ENCODE measurements at places on chromosomes 6 and 20. TPM values are rescaled to one million over a fixed set of nuclear protein-coding genes. Genes with fewer than 3 reads are reported as not detected.

The ANGPT4 gene
- not detected for total RNA-seq

The PKIB gene
- not detected for total RNA-seq

The PNLDC1 gene
- not detected for total RNA-seq

The ENPP1 gene
- total RNA-seq = 4.8 TPM

The ADGRF5 gene
- 102 TPM for total RNA-seq

The TRDN gene
- not detected for total RNA-seq

The ASXL1 gene
- total RNA-seq = 101 TPM

The TMEM200A gene
- 0.68 TPM for total RNA-seq

The EYS gene
- total RNA-seq = 0.21 TPM

The CABLES2 gene
- total RNA-seq = 4.0 TPM

GRCh38 chr6:152223636-152224035 is 413.5 kb downstream of the SYNE1 start:
- H3K27ac ChIP-seq = no peak overlapping the region
- H3K4me3 ChIP-seq = no peak overlapping the region
- no peak for DNase-seq
- H3K27me3 ChIP-seq = no peaks in the 10 kb centered on the region

DNA sequence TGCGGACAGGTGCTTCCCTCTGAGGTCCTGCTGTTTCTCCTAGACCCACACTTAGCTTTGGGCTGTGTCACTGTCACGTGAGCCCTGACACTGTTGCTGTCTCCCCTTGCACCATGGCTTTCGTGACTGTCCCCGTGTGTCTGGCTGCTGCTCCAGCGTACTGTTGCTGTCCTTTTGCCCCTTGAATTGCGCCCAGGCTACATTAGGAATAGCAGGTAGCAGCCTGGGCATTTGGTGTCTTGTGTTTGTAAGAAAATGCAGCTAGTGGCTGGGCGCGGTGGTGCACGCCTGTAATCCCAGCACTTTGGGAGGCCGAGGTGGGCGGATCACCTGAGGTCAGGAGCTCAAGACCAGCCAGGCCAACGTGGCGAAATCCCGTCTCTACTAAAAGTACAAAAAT is 46.1 kb downstream of the GMPR start:
- H3K4me1 ChIP-seq = no peaks in the 10 kb centered on the region
- DNase-seq = no peak
- H3K4me3 ChIP-seq = no peak overlapping the region
- H3K36me3 ChIP-seq = no peaks in the 10 kb centered on the region
- no peaks in the 10 kb centered on the region for H3K27me3 ChIP-seq
- no peak overlapping the region for H3K27ac ChIP-seq

DNA sequence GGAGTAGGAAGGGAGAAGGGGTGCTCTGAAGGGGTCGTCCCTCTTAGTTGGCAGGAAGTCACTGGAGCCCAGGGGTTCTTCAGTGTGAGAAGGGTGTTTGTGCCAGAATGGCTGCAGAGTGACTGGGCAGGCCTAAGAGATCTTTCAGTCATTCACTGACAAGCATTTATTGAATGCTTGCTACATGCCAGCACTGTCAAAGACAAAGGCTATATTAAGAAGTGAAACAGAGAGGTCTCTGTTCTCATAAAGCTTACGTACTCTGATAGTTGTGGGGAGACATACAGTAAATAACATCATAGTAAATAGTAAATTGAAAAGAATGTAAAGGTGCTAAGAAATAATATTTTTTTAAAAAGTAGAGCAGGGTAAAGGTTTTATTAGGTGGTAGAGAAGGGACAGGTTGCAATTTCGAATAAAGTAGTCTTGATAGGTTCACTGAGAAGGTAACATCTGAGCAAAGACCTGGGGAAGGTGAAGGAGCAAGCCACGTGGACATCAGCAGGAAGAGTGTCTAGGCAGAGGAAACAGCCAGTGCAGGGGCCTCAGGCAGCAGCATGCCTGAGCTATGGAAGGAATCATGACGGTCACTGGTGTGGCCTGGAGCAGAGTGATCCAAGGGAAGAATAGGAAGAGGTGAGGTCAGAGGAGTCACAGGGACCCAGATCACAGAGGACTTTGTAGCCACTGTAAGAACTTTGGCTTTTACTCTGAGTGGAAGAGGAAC is 36.3 kb upstream of the RNF8 start:
- H3K36me3 ChIP-seq = peaks cover 3% of the 10 kb centered on the region
- no peak overlapping the region for H3K4me3 ChIP-seq

GRCh38 chr6:142380626-142381025 is 78.8 kb downstream of the ADGRG6 start:
- DNase-seq = no peak
- H3K36me3 ChIP-seq = no peaks in the 10 kb centered on the region
- H3K4me1 ChIP-seq = no peaks in the 10 kb centered on the region

DNA sequence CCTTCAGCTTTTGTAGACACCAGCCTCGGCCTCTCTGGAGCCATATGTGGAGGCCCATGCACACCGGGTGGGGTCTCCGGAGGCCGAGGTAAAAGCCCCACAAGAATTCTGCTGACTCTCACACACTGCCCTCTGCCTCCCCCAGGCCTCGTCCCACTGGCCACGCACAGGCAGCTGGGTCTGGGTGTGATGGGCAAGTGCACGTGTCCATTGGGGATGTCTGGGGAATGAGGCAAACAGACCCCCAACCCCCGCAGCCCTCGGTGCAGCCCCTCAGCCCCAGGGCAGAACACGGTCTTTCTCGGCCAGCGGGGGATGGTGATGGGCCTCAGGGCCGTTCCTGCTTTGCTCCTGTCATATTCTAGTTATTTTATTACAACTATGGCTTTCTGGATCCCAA is 44.0 kb upstream of the GATA5 start:
- H3K36me3 ChIP-seq = no peaks in the 10 kb centered on the region
- no peaks in the 10 kb centered on the region for H3K4me1 ChIP-seq
- no peak for DNase-seq
- no peak overlapping the region for H3K27ac ChIP-seq

GRCh38 chr6:155589190-155589589 is 133.6 kb upstream of the NOX3 start:
- H3K27ac ChIP-seq = no peak overlapping the region
- H3K4me3 ChIP-seq = no peak overlapping the region
- no peaks in the 10 kb centered on the region for H3K27me3 ChIP-seq
- no peaks in the 10 kb centered on the region for H3K36me3 ChIP-seq
- no peaks in the 10 kb centered on the region for H3K4me1 ChIP-seq

DNA sequence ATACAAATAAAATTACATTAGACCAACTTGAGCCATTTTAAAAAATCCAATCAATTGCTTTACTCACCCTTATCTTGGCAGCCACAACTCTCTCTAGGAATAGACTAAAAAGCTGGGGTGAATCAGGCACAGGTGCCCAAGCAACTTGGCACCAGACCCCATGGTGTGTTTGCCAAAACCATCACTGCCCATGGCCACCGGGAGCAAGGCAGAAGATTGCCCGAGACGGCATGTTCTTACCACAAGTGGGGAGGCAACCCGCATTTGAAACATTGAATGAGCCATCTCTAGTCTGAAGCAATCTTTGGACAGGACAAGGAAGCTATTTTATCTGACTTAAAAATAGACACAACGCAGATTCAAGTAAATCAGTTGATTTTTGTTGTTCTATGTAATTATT is 69.0 kb downstream of the SMLR1 start:
- H3K36me3 ChIP-seq = peaks cover 11% of the 10 kb centered on the region
- no peak overlapping the region for H3K27ac ChIP-seq
- no peak overlapping the region for H3K4me3 ChIP-seq
- H3K27me3 ChIP-seq = no peaks in the 10 kb centered on the region

DNA sequence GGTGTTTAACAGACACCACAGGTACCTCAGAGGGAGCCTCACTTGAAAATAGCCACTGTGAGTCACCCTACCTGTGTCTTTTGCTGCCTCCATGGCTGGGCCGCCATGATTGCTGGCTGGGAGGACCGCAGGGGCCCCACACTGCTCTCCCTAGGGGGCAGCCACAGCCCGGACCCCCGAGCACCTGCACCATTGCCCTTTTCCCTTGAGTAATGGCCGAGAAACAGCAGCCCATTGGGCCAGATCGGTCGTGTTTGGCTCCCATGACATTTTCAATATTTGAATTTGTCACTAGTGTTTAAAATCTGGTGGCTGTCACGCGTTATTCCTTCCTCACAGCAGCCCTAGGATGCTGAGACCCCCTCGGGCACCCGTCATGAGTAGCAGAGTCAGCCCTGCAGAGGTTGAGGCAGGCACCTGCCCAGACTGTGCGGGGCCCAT is 6.7 kb downstream of the ZBP1 start:
- H3K27me3 ChIP-seq = no peaks in the 10 kb centered on the region
- peaks cover 44% of the 10 kb centered on the region for H3K36me3 ChIP-seq
- no peak overlapping the region for H3K27ac ChIP-seq
- H3K4me1 ChIP-seq = peaks cover 35% of the 10 kb centered on the region
- H3K4me3 ChIP-seq = no peak overlapping the region

DNA sequence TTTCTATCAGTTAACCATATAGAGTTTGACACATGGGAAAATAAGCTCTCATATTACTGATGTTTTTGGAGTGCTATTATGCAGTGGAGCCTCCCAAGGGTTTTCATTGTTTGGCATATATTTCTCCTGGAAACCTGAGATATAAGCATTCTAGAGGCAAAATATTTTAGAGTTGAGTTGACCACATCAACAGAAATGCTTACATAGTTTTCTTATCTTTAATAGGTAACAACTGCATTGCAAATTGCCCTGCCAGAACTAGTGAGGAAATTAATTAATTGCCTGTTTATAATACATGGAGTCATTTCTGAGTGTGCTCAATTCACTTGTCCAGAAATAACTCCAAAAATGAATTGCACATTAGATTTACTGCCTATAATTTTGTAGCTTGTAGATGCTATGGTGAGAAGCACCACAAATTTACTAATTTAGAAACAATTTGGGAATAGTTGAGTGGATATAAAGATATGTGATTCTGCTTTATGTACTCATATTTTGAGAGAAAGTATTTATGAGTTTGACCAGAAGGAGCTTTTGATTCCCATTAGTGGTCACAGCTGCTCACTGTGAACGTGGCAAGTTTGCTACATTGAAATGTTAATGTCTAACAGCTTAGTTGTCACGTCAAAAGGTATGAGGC is 288.7 kb downstream of the CD109 start:
- no peaks in the 10 kb centered on the region for H3K36me3 ChIP-seq
- H3K4me3 ChIP-seq = no peak overlapping the region
- H3K27ac ChIP-seq = no peak overlapping the region

DNA sequence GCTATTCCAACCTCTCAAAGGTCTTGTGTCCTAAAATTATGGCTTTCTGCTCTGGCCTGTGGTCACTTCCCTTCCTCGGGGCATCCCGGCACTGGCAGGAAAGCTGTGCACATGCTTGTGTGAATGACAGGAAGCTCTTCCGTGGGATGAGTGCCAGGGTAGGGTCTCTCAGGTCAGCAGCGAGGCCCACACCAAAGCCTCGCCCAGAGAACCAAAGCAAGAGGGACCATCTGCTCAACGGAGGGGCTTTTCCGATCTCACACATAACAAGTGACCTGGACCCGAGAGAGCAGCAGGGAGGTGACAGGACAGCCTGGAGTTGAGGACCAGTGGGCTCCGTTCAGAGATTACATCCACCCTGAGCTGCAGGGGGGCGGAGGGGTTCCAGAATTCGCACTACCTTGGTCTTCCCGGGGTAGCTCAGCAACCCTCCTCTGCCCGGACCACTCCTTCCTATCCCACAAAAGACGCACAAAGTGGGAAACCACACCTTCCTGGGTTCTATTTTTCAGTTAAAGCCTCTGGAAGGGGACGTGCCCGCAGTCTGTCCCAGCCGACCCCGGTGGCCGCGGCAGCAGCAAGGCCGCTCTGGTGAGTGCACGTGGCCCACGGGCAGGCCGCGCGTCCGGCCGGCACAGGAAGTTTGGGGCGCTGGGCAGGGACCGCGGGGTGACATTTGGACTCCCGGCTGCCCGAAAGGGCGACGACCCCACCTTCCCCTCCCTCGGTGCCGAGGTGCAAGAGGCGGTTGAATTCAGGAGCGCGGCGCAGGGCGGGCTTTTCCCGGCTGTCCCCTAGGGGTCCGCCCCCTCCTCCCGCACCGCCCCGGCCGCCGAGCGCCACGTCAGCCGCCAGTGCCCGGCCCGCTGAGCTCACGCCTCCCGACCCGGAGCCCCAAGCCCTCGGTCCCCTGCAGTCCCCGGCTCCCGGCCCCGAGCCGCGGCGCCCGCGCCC is 988 bp downstream of the TXNDC5 start:
- H3K27me3 ChIP-seq = no peaks in the 10 kb centered on the region
- H3K4me1 ChIP-seq = peaks cover 55% of the 10 kb centered on the region
- H3K4me3 ChIP-seq = peak overlapping the region; percentile 76
- DNase-seq = peak; percentile 89
- H3K36me3 ChIP-seq = no peaks in the 10 kb centered on the region

GRCh38 chr20:19074356-19074755 is 138.1 kb upstream of the SLC24A3 start:
- no peaks in the 10 kb centered on the region for H3K27me3 ChIP-seq
- H3K4me1 ChIP-seq = peaks cover 7% of the 10 kb centered on the region
- no peak overlapping the region for H3K4me3 ChIP-seq
- no peak for DNase-seq
- no peaks in the 10 kb centered on the region for H3K36me3 ChIP-seq

- no peak overlapping the region for H3K4me3 ChIP-seq
- no peak for DNase-seq
- no peaks in the 10 kb centered on the region for H3K27me3 ChIP-seq
- peak overlapping the region; percentile 84 for H3K27ac ChIP-seq
- H3K36me3 ChIP-seq = no peaks in the 10 kb centered on the region
- peaks cover 93% of the 10 kb centered on the region for H3K4me1 ChIP-seq
Measured at GRCh38 chr20:31678389-31679356, 41.0 kb downstream of the COX4I2 start.

- H3K27me3 ChIP-seq = peaks cover 6% of the 10 kb centered on the region
- no peak overlapping the region for H3K4me3 ChIP-seq
- no peak for DNase-seq
- H3K27ac ChIP-seq = no peak overlapping the region
Measured at GRCh38 chr20:2203436-2203835, 92.4 kb upstream of the TGM3 start.

- peaks cover 16% of the 10 kb centered on the region for H3K27me3 ChIP-seq
- peak; percentile 57 for DNase-seq
- H3K4me3 ChIP-seq = no peak overlapping the region
Measured at GRCh38 chr20:37389241-37389747, 43.4 kb downstream of the SRC start.

- H3K4me1 ChIP-seq = no peaks in the 10 kb centered on the region
- no peak overlapping the region for H3K4me3 ChIP-seq
- H3K27me3 ChIP-seq = no peaks in the 10 kb centered on the region
- no peak overlapping the region for H3K27ac ChIP-seq
Measured at GRCh38 chr6:121694801-121695251, 259.4 kb downstream of the GJA1 start.

DNA sequence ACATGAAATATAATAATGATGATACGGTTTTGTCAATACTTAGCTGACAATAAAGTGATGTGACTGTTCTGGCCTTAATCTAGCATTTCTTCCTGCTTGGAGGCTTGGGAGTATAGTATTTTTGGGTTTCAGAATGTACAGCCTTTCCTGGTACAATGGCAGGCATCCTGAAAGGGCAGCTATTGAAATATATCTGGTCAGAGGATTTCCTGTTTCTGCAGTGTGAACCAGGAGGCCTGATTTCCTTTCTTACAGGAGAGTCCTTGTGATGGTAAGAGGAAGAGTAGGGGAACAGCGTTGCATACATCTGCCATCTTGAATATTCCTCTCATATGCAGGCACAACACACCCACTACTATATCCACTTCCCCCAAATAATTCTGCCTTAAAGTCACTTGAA is 93.7 kb downstream of the MYO6 start:
- DNase-seq = no peak
- no peaks in the 10 kb centered on the region for H3K27me3 ChIP-seq
- H3K36me3 ChIP-seq = no peaks in the 10 kb centered on the region

Data from spleen (tissue), 13 donors.